A172 (cell line): ENCODE measurements at places on chromosomes 4 and X. TPM values are rescaled to one million over a fixed set of nuclear protein-coding genes. Genes with fewer than 3 reads are reported as not detected.

- DNase-seq, result no peak
Observed at GRCh38 chr4:28449085-28449484, 1588.4 kb downstream of the STIM2 start.

GRCh38 chr4:76066546-76066945, 8.0 kb upstream of the ART3 start:
- no peak for DNase-seq

GRCh38 chr4:166499820-166500219, 626.8 kb downstream of the TLL1 start:
- DNase-seq, result no peak

- DNase-seq, result no peak
Observed at GRCh38 chrX:46812445-46812844, 24.4 kb upstream of the RP2 start.

DNA sequence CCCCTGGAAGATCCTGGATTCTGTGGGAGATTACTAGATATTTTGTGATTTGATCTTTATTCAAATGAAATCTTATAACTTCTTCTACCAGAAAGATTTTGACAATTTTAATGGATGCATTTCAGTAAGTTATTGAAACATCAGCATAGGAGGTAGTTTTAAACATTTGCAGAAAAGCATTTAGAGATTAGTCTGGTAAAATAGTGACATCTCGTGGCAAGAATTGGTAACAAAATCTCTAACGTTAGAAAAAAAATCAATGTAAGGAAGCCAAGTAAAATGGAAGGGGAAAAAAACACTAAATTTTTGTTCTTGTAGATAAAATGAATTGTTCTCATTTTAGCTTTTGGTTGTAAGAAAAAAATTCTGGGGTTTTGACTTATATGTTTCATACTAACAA, 73.3 kb downstream of the TASL start:
- DNase-seq, result peak; percentile 56

DNA sequence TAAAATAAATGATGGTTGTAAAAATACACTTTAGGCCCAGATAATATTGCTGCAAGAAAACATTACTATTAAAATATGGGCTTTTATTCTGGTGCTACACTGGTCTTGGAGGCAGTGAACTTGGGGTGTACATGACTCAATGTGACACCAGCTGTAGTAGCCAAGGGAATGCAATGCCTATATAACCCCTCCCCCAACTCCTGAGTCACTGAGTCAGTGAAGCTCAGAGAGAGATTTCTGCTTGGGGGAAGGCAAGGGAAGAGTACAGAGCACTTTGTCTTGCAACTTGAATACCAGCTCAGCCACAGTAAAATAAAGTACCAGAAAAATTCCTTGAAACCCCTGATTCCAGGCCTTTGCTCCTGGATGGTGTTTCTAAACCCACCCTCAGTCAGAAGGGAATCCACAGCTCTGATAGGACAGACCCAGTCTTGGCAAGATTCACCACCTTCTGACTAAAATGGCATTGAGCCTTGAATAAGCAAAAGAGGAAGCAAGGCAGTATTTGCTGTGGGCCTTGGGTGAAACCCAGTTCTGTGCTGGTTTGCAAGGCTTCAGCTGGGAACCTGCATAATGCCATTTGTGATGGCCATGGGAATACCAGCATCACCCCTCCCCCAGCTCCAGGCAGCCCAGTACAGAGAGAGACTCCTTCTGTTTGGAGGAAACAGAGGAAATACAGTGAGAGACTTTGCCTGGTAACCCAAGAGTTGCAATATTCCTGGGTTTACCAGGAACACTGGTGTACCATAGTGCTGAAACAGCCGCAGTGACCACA, 209.9 kb downstream of the IQCM start:
- no peak for DNase-seq

GRCh38 chrX:44400588-44400987, 57.1 kb upstream of the EFHC2 start:
- DNase-seq, result peak; percentile 62

DNA sequence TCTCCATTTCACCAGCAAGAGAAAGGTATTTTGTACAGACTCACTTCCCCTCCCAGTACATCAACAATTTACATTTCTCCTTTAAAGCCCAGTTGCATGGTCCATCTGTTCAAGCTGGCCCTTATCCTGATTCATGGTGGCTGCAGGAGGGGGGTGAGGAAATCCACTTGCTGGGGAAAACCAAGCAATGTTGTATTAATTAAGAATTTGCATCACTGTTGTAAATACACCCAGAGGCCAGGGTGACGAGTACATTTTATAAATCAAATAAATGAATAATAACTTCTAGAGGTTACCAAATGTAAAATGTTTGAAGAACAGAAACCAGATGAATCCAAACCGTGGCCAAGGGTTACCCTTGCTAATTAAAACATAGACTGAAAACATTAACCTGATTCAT, 395.9 kb upstream of the INTU start:
- no peak for DNase-seq

KLF3 gene
- 6.4 and 8.9 TPM in 2 replicates for total RNA-seq

DNA sequence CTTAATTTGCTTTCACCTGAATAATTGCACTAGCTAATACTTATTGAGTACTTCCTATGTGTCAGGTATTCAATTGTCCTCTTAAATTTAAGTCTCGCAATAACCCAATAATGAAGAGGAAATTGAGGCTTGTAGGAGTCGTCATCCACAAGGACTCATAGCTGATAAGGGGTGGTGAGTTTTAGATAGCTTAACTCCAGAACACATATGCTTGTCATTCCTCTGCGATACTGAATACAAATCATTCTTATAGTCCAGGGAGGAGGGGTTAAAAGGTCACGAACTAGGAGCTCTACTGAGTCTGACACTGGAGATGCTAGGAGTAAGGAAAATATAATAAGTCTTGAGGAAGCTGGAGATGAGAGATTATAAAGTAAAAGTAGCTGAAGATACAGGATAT, 1.4 kb upstream of the PACRGL start:
- no peak for DNase-seq

GRCh38 chr4:124903995-124904722, 191.6 kb upstream of the ANKRD50 start:
- DNase-seq, result peak; percentile 55

EGFL6 gene
- not detected in 2 replicates for total RNA-seq

- no peak for DNase-seq
Observed at GRCh38 chr4:23779839-23780238, 110.0 kb downstream of the PPARGC1A start.

MAPK10 gene
- 0.31 TPM in 1 of 2 replicates, not detected in the other for total RNA-seq

DNA sequence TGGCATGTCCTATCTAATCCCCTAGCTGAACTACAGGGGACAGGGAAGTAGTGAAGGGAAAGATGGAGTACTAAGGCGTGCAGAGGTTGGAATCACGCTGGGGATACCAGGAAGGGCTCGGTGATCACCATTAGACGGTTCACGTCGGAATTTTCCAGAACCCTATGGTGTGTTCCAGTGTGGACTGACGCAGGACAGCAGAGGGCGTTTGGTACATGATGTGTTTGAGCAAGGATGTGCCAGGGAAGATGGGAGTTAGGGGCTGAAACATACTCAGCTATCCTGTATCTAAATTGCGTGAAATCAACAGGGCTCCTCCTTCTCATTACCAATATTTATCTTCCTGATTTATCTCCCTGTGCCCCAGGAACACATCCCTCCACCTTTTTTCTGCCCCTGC, 33.7 kb downstream of the PRPS2 start:
- DNase-seq, result peak; percentile 12

BCLAF3 gene
- 7.0 and 8.3 TPM in 2 replicates for total RNA-seq

- DNase-seq, result no peak
Observed at GRCh38 chr4:2402048-2402842, 16.2 kb downstream of the ZFYVE28 start.

DNA sequence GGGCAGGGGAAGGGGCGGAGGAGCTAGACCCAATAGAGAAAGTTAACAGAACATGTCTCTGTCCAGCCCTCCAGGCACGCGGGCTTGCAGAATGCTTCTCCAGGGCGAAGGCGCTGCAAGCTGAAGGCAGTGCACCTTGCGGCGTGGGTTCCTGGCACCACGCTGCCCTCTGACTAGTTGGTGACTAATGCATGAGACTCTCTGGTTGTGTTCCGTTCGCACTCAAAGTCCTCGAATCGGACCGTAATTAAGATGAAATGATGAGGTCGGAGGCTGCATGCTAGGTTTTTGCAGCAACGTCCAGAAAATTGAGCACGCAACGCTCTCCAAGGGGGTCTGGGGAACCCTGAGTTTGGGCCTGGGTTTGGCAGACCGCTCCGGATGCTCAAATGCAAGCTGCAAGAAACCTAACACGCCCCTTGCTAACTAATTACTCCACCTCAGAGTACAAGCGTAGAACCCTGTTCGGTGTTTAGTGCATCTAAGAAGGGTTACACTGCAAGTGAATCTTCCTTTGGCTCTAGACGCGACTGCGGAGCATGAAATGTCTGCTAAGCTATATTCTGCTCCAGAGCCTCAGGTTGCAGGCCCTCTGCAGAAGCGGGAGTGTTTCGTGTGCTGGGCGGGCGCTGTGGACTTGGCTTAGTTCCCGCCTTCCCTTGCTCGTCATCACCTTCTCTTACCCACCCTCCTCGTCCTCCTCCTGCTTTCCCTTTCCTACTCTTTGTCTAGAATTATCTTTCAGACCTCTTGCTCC, 57.1 kb upstream of the NKAP start:
- DNase-seq, result peak; percentile 21

- DNase-seq, result peak; percentile 66
Observed at GRCh38 chrX:22060415-22061280, 28.5 kb downstream of the PHEX start.
